ENCODE measurements at places on chromosomes 6 and 20.

DNA sequence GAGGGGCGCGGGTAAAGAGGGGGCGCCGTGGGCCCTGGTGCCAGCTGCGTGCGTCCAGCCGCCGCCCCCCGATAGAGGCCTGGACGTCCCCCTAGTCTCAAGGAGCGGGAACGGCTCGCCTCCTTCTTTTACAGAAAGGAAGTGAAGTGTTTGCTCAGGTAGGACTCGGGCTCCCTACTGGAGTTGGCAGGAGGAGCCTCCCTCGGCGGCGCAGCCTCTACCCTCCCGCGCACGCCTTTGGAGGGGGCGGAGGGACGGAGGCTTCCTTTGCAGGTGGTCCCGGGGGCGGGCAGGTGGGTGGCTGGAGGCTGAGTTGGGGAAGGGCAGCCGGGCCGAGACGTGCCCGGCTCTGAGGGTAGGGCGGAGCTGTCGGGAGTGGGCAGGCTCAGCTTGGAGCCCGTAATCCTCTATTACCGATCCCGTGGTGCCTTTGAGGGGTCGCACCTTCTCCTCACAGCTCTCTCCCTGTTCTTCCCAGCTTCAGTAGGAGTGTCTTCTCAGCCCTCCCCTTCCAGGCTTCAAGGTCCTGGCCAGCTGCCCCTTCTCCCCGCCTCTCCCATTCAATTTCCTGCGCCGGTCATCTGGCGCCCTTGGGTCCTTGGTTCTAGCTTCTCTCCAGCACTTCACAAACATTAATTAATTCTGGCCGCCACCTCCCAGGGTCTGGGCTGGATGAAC, 728 bp downstream of the ITPR3 start:
- no peaks in the 10 kb centered on the region for H3K27me3 ChIP-seq
- peak overlapping the region; percentile 98 for H3K4me3 ChIP-seq
- peaks cover 13% of the 10 kb centered on the region for H3K4me1 ChIP-seq
- H3K36me3 ChIP-seq, result peaks cover 42% of the 10 kb centered on the region

GRCh38 chr6:48765352-48765961, 654.5 kb upstream of the PTCHD4 start:
- H3K4me3 ChIP-seq, result no peak overlapping the region
- DNase-seq, result no peak
- H3K4me1 ChIP-seq, result peaks cover 25% of the 10 kb centered on the region
- H3K27ac ChIP-seq, result peak overlapping the region; percentile 65

- H3K4me3 ChIP-seq, result no peak overlapping the region
- no peaks in the 10 kb centered on the region for H3K27me3 ChIP-seq
- no peaks in the 10 kb centered on the region for H3K36me3 ChIP-seq
- H3K4me1 ChIP-seq, result no peaks in the 10 kb centered on the region
- no peak for DNase-seq
These were observed 189.4 kb downstream of the MTFR2 start for GRCh38 chr6:136060759-136061158.

GRCh38 chr6:41055149-41055548, 2.1 kb downstream of the APOBEC2 start:
- H3K27ac ChIP-seq, result no peak overlapping the region
- H3K36me3 ChIP-seq, result no peaks in the 10 kb centered on the region
- DNase-seq, result no peak
- H3K4me3 ChIP-seq, result no peak overlapping the region

GRCh38 chr6:73285674-73286283, 22.8 kb upstream of the KHDC1 start:
- H3K27me3 ChIP-seq, result no peaks in the 10 kb centered on the region
- H3K36me3 ChIP-seq, result peaks cover 29% of the 10 kb centered on the region
- no peak for DNase-seq
- H3K4me1 ChIP-seq, result peaks cover 6% of the 10 kb centered on the region
- H3K4me3 ChIP-seq, result no peak overlapping the region

- no peak overlapping the region for H3K4me3 ChIP-seq
- no peaks in the 10 kb centered on the region for H3K27me3 ChIP-seq
- H3K36me3 ChIP-seq, result no peaks in the 10 kb centered on the region
- no peak overlapping the region for H3K27ac ChIP-seq
These were observed 400.0 kb upstream of the HTR1E start for GRCh38 chr6:86537292-86537861.

- H3K4me1 ChIP-seq, result no peaks in the 10 kb centered on the region
- no peak for DNase-seq
- no peaks in the 10 kb centered on the region for H3K27me3 ChIP-seq
- no peaks in the 10 kb centered on the region for H3K36me3 ChIP-seq
- no peak overlapping the region for H3K4me3 ChIP-seq
These were observed 507.2 kb upstream of the CHD6 start for GRCh38 chr20:42125426-42125825.

DNA sequence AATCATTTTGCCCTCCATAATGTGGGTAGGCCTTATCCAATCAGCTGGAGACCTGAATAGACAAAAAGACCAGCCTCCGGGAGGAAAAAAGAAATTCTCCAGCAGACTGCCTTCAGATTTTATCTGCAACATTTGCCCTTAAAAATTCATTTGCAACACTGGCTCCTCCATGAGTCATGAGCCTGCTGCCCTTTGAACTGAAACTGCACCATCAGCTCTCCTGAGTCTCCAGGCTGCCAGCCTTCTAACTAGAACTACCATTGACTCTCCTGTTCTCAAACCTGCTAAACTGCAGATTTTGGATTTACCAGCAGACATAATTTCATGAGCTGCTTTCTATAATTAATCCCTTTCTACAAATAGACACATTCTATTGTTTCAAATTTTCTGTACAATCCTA, 223.9 kb upstream of the THEMIS start:
- no peak overlapping the region for H3K4me3 ChIP-seq
- DNase-seq, result no peak
- H3K27ac ChIP-seq, result no peak overlapping the region
- H3K27me3 ChIP-seq, result no peaks in the 10 kb centered on the region

DNA sequence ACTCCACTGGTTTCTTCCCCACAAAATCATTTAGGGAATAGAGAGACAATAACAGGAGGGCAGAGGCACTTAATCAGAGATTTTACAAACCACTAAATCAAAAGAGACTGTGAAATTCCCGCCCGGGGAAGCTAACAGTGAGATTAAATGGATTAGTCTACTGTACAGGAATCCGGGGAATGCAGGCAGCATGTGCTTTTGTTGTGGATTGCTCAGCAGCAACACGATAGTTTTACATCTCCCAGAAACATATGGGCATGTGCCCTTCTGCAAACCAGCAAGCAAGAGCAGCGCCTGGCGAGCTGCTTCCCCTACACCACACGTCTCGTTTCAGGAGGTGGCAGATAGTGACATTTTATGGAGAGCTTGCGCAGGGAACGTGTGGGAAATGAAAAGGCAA, 382.3 kb downstream of the CD83 start:
- no peak for DNase-seq
- peak overlapping the region; percentile 38 for H3K27ac ChIP-seq
- H3K4me3 ChIP-seq, result no peak overlapping the region
- peaks cover 8% of the 10 kb centered on the region for H3K4me1 ChIP-seq
- no peaks in the 10 kb centered on the region for H3K36me3 ChIP-seq

- no peaks in the 10 kb centered on the region for H3K36me3 ChIP-seq
- H3K27me3 ChIP-seq, result peaks cover 33% of the 10 kb centered on the region
- no peak for DNase-seq
- no peak overlapping the region for H3K4me3 ChIP-seq
- no peaks in the 10 kb centered on the region for H3K4me1 ChIP-seq
These were observed 15.6 kb downstream of the CHRNA4 start for GRCh38 chr20:63345328-63346100.

DNA sequence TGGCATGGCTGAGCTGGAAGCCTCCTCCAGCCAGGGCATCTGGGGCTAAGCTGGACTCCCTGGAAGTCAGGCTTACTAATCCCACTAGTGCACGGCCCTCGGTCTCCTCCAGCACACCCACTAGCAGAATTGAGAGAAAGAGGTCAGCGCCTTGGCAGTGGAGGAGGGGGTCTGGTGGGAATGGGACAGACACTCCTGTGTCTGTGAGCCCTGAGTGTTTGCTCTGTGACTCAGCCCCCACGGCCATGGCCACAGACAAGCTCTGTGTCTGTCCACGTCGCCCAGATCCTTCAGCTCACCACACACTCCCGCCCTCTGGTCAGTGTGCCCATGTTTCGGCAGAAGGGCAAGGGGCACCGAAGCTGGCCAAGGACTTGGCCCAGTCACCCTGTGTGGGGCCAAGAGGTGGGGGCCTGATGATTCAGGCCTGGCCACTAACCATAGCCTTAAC, 8.8 kb downstream of the MDFI start:
- H3K4me1 ChIP-seq, result peaks cover 18% of the 10 kb centered on the region
- H3K27ac ChIP-seq, result no peak overlapping the region
- H3K27me3 ChIP-seq, result no peaks in the 10 kb centered on the region
- no peak for DNase-seq

GRCh38 chr20:64277571-64278316, 22.2 kb downstream of the PCMTD2 start:
- no peaks in the 10 kb centered on the region for H3K36me3 ChIP-seq
- H3K27me3 ChIP-seq, result no peaks in the 10 kb centered on the region
- H3K4me3 ChIP-seq, result no peak overlapping the region
- H3K27ac ChIP-seq, result no peak overlapping the region
- no peaks in the 10 kb centered on the region for H3K4me1 ChIP-seq

- no peak for DNase-seq
- H3K36me3 ChIP-seq, result no peaks in the 10 kb centered on the region
- peaks cover 8% of the 10 kb centered on the region for H3K4me1 ChIP-seq
- H3K27me3 ChIP-seq, result no peaks in the 10 kb centered on the region
These were observed 185.0 kb upstream of the BMP2 start for GRCh38 chr20:6582449-6582848.

GRCh38 chr20:37431786-37432185, 85.8 kb downstream of the SRC start:
- no peaks in the 10 kb centered on the region for H3K4me1 ChIP-seq
- peaks cover 16% of the 10 kb centered on the region for H3K27me3 ChIP-seq
- DNase-seq, result peak; percentile 78

DNA sequence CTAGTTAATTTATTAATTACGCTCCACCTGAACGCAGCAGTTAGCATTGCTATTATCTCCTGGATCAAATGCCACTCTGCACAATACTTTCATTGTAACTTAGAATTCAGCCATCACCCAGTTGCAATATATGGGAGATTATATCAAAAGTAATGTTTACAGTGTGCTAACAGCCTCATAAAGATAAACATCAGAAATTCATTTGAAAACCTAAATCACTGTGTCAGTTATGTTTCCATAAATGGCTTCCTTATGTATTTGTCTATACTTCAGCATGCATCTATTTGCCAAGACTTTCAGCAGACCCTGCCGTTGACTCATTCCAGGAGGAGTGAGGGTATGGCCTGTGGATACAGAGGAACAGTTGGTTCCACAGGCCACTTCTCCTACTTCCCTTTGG, 300.1 kb downstream of the TFAP2B start:
- H3K4me3 ChIP-seq, result no peak overlapping the region
- DNase-seq, result no peak

- H3K4me3 ChIP-seq, result no peak overlapping the region
- no peaks in the 10 kb centered on the region for H3K4me1 ChIP-seq
- no peak for DNase-seq
- no peaks in the 10 kb centered on the region for H3K27me3 ChIP-seq
These were observed 70.6 kb downstream of the OLIG3 start for GRCh38 chr6:137423451-137424168.

- H3K4me1 ChIP-seq, result peaks cover 12% of the 10 kb centered on the region
- no peak overlapping the region for H3K27ac ChIP-seq
- DNase-seq, result no peak
- peaks cover 72% of the 10 kb centered on the region for H3K36me3 ChIP-seq
These were observed 5.3 kb downstream of the NAA20 start for GRCh38 chr20:20022498-20022897.

GRCh38 chr6:10582774-10583508, 61.8 kb downstream of the GCNT2 start:
- no peaks in the 10 kb centered on the region for H3K27me3 ChIP-seq
- H3K36me3 ChIP-seq, result no peaks in the 10 kb centered on the region
- H3K4me3 ChIP-seq, result no peak overlapping the region
- H3K4me1 ChIP-seq, result peaks cover 13% of the 10 kb centered on the region
- no peak overlapping the region for H3K27ac ChIP-seq

DNA sequence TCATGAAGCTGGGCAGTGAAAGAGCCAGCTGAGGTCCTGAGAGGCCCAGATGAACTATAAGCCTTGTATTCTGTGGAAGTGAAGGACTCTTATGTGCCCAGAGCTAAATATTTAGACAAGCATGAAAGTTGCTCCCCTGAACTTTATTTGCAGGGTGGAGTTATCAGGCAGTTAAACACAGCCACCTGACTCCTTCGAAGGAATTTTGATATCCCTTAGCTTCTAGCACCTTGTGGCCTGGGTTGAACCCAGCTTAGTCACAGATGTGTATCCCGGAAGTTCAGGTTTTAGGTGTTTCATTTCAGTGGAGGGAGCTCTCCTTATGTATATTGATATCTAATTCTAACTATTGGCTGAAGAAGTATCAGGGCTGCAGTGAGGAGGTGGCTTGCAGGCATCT, 20.4 kb downstream of the NR2E1 start:
- H3K4me3 ChIP-seq, result no peak overlapping the region
- DNase-seq, result no peak
- H3K27me3 ChIP-seq, result peaks cover 4% of the 10 kb centered on the region
- no peak overlapping the region for H3K27ac ChIP-seq
- no peaks in the 10 kb centered on the region for H3K36me3 ChIP-seq

- H3K4me1 ChIP-seq, result peaks cover 41% of the 10 kb centered on the region
- peak overlapping the region; percentile 94 for H3K27ac ChIP-seq
- no peak for DNase-seq
- H3K27me3 ChIP-seq, result no peaks in the 10 kb centered on the region
These were observed 30.6 kb downstream of the ADGRF4 start for GRCh38 chr6:47729019-47729418.

GRCh38 chr20:49607568-49607967, 39.6 kb upstream of the PTGIS start:
- H3K27ac ChIP-seq, result no peak overlapping the region
- no peak for DNase-seq
- H3K4me3 ChIP-seq, result no peak overlapping the region
- H3K4me1 ChIP-seq, result peaks cover 11% of the 10 kb centered on the region
- H3K36me3 ChIP-seq, result no peaks in the 10 kb centered on the region

DNA sequence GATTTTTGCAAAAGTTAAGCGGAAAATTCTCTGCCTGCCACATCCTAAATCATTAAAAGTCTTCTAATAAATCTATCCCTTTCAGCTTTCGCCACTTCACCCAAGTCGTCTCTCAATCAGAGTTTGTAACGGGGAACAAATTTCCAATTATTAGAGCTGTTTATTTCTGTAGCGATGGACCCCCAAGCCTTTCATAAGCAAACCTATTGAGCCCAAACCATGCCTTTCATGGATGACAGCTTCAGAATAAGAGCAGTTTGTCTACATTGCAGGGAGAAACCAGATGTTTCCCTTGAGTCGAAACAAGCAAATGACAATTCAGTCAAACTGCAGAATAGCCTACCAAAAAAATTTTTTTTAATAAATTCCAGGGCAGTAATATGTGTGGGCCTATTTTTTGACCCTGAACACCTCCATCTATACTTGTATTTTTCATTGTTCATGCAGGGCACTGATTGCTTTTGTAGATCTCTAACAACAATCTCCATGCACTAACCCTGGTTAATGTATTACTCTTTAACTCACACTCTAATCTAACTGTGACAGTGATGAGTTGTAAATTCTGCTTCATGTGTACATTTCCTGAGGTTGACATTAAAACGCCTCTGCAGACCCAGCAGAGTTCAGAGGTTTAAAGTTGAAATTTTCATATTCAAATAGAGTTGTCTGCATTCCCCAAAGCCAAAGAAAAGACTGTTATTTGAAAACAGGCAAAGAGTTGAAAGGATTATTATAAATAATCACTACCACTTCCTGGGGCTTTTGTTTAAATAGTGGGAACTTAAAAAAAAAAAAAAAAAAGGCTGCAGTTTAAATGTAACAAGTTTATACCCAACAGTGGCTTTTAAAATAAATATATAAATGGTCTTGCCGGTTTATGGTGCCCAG, 64.5 kb downstream of the ATP9A start:
- no peak overlapping the region for H3K27ac ChIP-seq
- no peak overlapping the region for H3K4me3 ChIP-seq
- no peaks in the 10 kb centered on the region for H3K27me3 ChIP-seq
- no peak for DNase-seq
- H3K36me3 ChIP-seq, result no peaks in the 10 kb centered on the region

Measured in RWPE2 (cell line).